SK-N-SH (cell line): ENCODE measurements at places on chromosomes 6 and 20. TPM values are rescaled to one million over a fixed set of nuclear protein-coding genes. Genes with fewer than 3 reads are reported as not detected.

- DNase-seq: no peak
Observed at GRCh38 chr6:101668496-101669030, 275.1 kb downstream of the GRIK2 start.

- no peak for DNase-seq
Observed at GRCh38 chr6:73768558-73768957, 72.6 kb downstream of the CD109 start.

DNA sequence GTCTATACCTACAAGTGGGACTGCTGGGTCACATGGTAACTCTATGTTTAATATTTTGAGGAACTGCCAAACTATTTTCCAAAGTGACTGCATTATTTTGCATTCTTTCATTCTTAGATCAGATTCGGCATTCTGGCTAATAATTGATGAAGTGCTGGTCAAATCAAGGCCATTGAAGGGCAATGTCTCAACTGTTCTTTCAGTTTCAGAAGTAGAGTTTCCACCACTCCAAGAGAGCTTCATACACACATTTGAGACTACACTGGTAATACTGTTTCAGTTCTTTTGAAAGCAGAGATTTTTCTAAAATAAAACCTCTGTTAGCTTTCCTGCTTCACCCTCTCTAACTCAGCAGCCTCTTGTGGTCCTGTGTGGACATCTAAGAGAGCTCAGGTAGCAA lies 154.5 kb downstream of the CFAP61 start:
- no peak for DNase-seq

GRCh38 chr6:44594481-44594880 lies 207.0 kb downstream of the CDC5L start:
- no peak for DNase-seq

- DNase-seq: peak; percentile 35
Observed at GRCh38 chr6:136607932-136608772, 57.9 kb upstream of the MAP7 start.

DNA sequence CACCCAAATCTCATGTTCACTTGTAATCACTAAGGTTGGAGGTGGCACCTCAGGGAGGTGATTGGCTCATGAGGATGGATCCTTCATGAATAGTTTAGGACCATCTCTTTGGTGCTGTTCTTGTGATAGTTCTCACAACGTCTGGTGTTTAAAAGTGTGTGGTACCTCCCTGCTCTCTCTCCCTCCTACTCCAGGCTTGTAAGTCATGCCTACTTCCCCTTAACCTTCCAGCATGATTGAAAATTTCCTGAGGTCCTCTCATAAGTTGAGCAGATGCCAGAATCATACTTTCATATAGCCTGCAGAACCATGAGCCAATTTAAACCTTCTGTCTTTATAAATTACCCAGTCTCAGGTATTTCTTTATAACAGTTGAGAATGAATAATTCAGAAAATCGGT lies 16.6 kb downstream of the HLA-A start:
- DNase-seq: no peak

- peak; percentile 65 for DNase-seq
Observed at GRCh38 chr6:37038292-37039198, 33.1 kb downstream of the FGD2 start.

DNA sequence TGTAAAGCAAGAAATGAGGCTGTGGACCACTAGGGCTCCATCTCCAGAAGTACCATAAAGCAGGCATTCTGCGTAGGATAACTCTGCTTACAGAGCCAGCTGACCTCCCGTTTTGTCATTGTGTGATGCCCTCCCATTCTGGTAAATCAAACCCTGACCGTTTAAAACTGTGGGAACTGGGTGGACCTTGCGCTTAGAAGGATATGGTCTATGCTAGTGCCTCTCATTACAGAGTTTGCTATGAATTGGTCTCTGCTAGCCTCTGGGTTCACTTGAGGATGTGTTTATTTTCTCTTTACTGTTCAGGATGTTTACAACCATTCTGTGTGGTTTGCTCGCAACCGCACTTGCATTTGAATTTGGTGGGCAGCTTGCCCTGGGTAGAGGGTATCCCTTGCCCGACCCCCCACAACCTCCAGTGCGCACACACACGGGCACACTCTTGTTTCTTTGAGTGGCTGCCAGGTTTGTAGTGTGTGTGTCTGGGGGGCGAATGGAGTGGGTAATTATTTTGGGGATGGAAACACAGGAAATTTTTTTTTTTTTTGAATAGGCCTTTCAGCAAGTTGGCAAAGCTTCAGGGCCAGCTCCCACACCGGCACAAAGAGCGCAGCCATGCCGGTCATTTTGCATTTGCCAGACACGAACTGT lies 198.3 kb downstream of the JARID2 start:
- peak; percentile 50 for DNase-seq

DNA sequence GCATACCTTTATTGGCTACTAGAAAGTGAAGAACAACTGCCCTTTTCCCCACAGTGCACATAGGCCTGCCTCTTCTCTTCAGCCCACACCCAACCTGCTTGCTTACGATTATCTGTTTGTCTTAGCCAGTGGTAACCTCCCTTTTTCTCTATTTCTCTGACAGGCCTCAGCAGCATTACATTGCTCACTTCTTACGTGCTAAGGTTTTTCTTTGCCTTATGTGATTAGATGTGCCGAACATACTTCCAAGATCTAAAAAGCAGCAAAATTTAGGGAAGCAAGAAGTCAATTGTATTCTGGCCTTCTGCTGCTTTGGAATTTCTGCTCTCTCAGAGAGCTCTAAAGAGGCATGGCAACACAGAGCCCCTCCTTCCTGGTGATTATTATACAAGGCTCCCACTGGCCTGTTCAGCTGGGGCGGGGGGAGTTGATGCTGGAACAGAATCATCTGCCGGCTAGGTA lies 7.0 kb downstream of the B4GALT5 start:
- DNase-seq: no peak

DNA sequence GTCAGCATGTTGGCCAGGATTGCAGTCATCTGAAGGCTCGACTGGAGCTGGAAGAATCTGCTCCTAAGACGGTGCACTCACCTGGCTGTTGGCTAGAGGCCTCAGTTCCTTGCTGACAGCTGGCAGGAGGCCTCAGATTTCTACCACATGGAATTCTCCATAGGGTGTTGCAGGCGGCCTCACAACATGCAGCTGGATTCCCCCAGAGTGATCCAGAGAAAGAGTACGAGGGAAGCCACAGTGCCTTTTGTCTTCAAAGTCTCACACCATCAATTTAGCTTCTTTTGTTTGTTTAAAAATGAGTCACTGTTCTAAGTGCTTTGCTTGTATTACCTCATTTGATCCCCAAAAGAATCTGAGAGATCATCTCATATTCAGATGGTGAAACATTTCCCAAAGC lies 65.5 kb upstream of the FYN start:
- no peak for DNase-seq

The HS3ST5 gene
- 0.02 TPM in 1 of 2 replicates, not detected in the other for polyA plus RNA-seq

The LY86 gene
- not detected in 2 replicates for polyA plus RNA-seq

The CDC5L gene
- 6.0 and 7.3 TPM in 2 replicates for polyA plus RNA-seq

The GLP1R gene
- not detected in 2 replicates for polyA plus RNA-seq

The ADGRG6 gene
- polyA plus RNA-seq: 61.5 and 91.8 TPM in 2 replicates

The L3MBTL3 gene
- 12.6 and 13.6 TPM in 2 replicates for polyA plus RNA-seq

The GSTA2 gene
- not detected in 2 replicates for polyA plus RNA-seq
